SW 1271 (cell line): ENCODE measurements at places on chromosomes 1 and 21.

GRCh38 chr1:214847071-214847810 lies 235.3 kb upstream of the KCNK2 start:
- DNase-seq, result no peak

DNA sequence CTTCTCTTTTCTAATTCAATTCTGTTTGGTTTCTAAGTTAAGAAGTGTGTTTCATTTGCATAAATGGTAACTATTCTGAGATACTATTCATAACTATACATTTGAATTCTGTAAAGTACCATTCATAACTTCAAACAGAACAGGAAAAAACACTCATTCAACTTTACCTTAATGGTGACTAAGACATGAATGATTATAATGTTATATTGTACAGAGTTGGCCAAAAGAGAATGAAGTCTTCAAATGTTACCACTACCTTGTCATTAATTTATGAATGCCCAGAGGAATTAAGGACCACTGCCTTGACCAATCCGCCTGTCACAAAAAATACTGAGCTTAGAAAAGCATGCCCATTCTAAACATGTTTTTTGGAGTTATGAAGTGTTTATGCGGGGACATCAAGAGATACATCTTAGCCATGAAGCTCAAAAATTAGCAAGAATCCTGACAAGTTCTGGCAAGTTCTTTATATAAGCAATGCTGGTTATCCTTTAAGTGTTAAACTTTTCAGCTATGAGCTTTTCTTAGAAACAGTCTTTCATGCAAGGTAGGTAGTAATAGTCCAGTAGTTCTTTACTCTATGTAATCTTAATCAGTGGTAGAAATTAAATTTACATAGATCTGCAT lies 7.9 kb downstream of the WASF2 start:
- DNase-seq, result no peak

- DNase-seq, result no peak
Observed at GRCh38 chr1:54919367-54920359, 32.7 kb upstream of the DHCR24 start.

DNA sequence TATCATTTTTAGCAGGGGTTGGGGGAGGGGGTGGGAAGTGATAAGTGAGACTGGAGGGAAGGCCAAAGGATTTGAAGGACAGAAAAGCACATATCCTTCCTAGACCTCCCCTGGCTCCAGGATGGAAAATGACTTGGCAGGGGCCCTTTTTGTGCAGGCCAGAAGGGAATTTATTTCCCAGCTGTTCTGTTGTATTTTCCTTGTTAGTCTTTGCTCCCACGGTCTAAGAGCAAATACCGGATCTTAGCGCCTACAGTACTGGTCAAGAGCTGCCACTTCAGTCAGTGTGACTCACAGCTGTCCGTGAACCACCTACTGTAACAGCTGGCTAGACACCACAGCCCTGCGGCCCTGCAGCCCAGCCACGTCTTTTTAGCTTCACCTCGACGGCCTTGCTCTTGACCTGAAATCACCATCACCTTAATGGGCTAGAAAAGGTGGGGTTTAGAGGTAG lies 51.0 kb upstream of the ERRFI1 start:
- peak; percentile 87 for DNase-seq

GRCh38 chr1:114081437-114082303 lies 72.0 kb downstream of the SYT6 start:
- DNase-seq, result no peak

DNA sequence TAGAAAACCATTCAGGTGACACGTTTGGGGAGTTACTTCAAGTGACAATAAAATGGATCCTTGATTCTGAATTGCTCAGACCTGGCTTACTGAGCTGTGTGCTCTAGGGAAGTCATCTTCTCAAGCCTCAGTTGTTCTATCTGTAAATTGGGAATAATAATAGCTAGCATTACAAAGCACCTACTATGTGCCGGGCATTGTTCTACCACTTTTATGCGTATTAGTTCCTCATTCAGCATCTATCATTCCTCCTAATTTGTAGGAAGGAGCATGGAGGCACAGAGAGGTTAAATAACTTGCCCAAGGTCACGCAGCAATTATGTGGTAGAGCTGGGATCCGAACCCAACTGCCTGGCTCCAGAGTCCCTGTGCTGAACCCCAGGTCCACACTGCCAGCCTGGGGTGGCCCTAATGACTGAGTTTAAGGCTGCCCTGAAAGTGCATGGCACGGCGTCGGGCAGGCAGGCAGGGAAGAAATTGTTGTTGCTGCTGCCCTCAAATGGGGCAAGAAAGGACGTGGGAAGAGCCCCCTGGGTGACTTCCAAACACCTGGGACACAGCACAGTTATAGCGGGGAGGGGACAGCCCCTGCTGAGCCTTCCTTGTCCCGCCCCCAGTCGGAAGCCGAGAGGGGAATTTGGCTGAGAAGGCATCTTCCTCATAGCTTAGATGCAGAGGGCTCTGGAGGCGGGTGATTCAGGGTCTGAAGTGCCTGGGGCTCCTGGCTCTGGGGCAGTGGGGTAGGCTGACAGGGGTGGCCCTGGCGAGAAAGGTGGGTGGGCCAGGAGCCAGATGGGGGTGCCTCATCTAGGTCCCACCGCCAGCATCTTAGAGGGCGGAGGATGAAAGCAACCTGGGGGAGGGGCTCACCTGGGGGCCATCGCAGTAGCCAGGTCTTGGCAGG lies 86.5 kb upstream of the IFFO2 start:
- no peak for DNase-seq

DNA sequence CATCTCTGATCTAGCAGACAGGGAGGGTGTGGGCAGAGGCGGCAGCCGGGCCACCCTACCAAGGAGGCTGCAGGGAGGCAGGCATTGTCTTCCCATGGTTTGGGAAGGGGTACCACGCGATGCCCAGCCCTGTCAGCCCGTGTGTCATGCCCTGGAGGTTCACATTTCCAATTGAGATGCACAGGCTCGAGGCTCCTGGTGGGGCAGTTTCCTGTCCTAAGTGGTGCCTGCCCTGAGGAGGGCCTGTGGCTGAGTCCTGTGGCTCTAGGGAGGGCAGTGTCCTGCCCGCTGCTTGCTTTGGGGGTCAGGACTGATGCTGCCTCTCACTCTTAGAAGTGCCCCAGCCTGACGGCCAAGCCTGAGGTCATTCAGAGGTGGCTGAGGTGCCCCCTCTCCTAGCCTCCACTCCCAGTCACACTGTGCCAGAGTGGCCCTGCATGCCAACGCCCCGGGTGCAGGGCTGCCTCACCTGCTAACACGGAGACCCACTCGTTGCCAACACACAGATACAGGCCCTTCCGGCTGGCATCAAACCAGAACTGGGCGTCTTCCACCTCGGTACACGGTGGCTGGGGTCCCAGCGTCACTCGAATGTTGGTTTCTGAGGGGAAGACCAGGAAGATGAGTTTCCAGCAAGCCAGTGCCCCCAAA lies 11.9 kb downstream of the KRTAP10-1 start:
- DNase-seq, result no peak

GRCh38 chr1:8303876-8304275 lies 14.0 kb upstream of the SLC45A1 start:
- no peak for DNase-seq

- DNase-seq, result no peak
Observed at GRCh38 chr1:176854758-176855745, 309.5 kb downstream of the ASTN1 start.

- no peak for DNase-seq
Observed at GRCh38 chr1:202034683-202035462, 24.5 kb downstream of the ELF3 start.

GRCh38 chr21:31938330-31939301 lies 65.8 kb downstream of the HUNK start:
- no peak for DNase-seq

DNA sequence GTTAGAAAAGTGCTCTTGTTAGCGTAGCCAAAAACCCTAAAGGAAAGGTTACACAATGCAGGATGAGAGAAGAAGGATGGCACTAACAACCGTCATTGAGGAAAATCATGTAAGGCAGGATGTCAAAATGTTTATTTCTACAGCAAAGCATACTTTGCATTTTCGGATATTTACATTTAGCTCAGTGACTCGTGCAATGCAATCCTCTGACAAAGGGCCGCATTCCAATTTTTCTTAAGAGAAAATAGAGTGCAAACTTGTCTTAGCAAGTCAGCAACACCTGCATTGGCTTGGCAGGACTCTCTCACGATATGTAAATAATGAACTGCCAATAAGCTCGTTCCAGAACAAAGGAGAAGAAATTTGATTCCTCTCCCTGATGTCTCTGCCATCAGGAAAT lies 33.3 kb downstream of the TIAM1 start:
- DNase-seq, result no peak

DNA sequence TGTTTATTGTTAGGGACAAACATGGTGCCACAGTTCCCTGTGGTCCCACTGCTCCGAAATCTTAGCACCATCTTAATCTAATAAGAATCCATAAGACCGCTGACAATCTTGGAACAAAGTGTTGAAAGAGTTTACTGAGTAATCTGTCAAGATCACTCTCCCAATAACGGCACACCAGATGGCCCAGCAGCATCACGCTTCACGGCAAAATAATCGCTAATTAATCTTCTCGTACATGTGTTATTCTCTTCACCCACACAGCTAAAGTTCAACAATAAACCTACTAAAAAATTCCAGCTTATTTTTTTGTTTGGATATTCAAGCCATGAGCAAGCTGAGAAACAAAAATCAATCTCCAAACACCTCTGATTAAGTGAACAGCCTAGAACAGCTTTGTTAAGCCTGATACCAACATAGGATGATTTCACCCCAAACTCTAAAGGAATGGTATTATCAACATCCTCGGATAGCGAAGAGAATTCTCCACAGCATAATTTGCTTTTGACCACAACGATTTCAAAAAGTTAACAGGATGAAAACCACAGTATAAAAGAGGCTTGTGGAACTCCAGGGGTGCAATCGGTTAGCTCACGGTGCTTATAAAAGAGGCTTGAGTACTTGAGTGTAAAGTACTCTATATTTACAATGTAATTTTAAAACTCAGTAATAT lies 329.9 kb upstream of the GREM2 start:
- no peak for DNase-seq

- DNase-seq, result no peak
Observed at GRCh38 chr21:46120301-46121285, 22.7 kb downstream of the COL6A2 start.
